Fibroblast of the conjunctiva (primary cell): ENCODE measurements at places on chromosomes 2 and 18.
A peak's percentile ranks its signal among the peaks of the same experiment; 100 is the strongest.

DNA sequence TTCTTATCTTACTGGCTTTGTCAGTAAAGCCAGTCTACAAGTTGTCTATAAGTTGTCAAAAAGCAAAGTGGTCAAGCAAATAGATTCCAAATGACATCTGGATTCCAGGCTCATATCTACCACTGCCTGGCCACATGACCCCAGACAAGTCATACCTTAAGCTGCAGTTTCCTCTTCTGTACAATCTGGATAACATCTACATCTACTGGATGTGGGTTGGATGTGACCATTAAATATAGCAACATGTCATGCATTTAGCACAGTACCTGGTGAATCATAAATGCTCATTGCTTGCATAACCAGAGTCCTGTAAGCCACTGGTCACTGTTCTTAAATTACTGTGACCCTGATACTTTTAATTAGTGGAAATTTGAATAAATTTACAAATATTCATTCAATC lies 16.8 kb downstream of the COBLL1 start:
- DNase-seq: no peak

DNA sequence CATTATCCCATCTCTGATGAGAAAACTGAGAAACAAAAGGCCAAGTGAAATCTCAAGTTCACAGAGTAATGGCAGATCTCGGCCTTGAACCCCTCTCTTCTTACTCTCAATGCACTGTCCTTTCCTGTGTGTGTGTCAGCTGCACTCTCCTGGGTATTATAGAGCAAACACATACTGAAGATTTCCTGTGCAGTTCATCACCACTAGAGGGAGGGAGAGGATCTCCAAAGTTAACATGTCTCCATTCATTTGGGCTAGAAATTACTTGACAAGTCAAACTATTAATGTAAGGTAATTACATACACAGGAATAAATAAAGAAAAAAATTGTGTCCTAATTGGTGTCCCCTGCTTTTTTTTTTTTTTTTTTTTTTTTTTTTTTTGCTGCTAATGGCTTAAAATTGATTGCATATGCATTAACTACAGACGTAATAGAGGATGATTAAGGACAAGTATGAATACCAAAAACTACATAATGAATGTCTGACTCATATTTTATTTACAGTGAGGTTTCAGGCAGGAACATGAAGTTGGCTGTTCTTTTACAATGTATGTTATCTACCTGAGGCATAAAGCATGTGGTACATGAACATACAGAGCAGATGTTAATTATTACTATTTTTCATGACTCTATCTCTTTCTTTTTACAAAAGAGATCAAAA lies 269.2 kb downstream of the NYAP2 start:
- DNase-seq: peak; percentile 61

DNA sequence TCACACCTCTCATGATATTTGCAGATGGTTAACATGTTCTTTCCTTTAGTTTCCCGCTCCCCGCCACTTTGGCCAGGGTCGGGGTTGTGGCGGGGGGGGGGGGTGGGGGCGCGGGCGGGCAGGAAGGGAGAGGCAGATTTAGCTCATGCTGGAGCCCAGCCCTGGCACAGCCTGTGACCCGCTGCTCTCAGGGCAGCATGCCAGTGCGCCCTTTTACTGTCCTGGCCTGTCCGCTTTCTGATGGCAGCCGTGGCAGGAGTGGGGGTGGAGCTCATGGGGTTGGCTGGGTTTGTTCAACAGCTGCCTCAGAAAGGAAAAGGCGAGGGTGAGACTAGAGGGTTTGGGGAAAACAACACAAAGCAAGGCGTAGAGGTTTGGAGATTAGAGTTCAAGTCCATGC lies 56.1 kb downstream of the TNP1 start:
- DNase-seq: no peak

GRCh38 chr2:70656421-70657010 lies 102.9 kb upstream of the TGFA start:
- DNase-seq: no peak

GRCh38 chr2:102194609-102195268 lies 7.9 kb downstream of the IL1RL2 start:
- no peak for DNase-seq
